ENCODE measurements at places on chromosomes 7 and 10.

DNA sequence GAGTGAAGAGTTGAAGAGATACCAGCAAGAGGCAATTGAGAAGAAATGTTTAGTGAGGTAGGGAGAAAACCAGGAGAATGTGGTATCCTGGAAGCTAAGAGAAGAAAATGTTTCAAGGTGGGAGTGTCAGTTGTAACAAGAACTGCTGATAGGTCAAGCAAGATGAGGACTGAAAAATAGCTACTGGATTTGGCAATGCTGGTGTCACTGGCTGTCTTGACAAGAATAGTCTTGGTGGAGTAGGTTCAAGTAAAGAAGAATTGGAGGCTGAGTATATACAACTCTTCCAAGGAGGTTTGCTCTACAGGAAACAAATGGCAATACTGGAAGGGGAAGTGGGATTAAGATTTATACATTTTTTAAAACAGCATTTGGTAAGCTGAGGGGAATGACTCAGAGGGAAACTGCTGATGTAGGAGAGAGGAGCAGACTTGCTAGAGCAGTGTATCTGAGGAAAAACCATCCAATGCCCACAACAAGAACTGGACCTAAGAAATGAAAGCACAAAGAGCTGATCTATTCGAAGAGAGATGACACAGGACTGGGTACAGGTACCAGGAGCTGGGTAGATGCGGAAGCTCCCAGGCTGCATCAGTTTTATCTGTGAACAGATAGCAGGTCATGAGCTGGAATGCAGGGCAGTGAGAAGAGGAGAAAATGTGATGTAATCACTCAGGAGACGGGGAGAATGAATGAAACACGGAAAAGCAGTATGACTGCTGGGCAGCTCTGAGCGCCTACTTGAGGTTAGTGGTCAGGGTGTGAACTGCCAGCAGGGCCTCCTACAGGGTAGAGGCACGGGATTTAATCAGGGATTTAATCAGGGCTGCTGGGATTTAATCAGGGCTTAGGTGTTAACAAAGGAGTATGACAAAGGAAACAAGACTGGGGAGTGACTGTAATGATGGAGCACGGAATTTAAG, 34.5 kb downstream of the FAM25A start:
- no peak for DNase-seq

GRCh38 chr10:60352105-60352504, 37.6 kb downstream of the ANK3 start:
- no peak for DNase-seq

GRCh38 chr7:95454438-95455045, 19.7 kb upstream of the PON2 start:
- no peak for DNase-seq

- DNase-seq = no peak
Observed at GRCh38 chr7:103941976-103942375, 47.5 kb downstream of the RELN start.

- DNase-seq = no peak
Observed at GRCh38 chr7:67661-68395, 124.5 kb upstream of the FAM20C start.

- no peak for DNase-seq
Observed at GRCh38 chr10:116522803-116523381, 22.8 kb upstream of the PNLIP start.

DNA sequence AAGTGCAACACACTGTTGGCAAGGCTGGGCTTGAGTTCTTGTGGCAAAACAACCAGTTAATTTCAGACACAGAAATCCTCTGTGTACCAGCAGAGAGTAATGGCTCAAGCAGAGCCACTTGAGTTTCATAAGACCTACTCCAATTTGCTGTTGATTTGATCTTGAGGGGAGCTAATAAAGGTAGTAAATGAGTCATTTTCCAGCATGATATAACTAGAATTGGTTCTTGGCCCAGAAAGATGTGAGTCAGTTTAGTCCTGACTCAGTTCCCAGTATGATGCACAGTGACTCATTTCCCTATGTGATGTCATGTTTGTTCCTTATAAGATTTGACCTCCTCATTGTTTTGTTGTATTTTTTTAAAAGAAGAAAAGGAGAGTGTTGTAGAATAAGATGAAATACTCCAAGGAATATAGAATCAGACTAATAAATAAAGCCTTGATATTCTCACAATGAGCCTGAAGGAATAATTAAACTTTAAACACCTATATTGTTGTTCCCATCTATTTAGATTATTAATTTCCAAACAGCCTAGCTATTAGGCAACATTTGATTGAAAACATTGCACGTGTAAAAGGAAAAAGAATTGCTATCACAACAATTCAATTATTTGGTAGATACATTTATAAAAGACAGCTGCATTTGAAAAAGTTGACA, 186.2 kb downstream of the REEP3 start:
- no peak for DNase-seq

GRCh38 chr10:115125505-115125904, 32.3 kb downstream of the ATRNL1 start:
- DNase-seq = no peak

GRCh38 chr7:5596046-5596895, 172.6 kb upstream of the TNRC18 start:
- DNase-seq = peak; percentile 24

GRCh38 chr10:311901-312665, 176.8 kb downstream of the ZMYND11 start:
- DNase-seq = no peak

DNA sequence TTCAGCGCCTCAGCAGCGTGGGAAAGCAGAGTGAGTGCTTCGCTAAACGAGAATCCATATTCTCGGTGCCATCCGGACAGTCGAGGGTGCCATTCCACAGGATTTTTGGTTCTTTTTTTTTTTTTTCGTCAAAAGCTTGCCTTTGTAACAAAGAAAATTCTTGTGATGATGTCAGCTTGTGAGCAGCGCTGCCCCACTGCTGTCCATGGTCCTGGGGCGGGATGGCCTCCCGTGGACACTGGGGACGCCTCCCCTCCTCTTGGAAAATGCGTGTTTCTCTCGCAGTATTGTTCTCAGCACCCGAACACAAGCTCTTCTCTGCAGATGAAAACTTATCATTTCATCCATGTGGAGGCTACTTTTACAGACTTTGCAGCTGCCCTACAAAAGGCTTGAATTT, 477.4 kb downstream of the TCERG1L start:
- no peak for DNase-seq

- no peak for DNase-seq
Observed at GRCh38 chr10:133191651-133192050, 31.6 kb downstream of the KNDC1 start.

DNA sequence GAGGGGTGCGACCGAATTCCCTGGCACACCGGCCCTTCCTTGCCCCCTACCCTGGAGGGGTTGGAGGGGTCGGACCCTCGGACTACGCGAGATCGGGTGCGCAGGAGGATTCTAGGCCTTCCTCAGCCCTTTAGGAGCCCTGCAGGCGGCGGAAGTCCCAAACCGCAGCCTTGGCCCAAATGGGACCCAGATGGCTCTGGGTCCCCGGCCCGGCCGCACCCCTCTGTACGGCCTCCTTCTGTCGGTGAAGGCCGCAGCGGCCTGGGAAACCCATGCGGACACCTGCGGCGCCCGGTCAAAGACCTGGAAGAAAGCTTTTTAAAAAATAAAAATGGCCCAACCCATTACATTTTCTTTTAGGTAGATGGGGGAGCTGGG, 2.4 kb upstream of the VAX1 start:
- no peak for DNase-seq

DNA sequence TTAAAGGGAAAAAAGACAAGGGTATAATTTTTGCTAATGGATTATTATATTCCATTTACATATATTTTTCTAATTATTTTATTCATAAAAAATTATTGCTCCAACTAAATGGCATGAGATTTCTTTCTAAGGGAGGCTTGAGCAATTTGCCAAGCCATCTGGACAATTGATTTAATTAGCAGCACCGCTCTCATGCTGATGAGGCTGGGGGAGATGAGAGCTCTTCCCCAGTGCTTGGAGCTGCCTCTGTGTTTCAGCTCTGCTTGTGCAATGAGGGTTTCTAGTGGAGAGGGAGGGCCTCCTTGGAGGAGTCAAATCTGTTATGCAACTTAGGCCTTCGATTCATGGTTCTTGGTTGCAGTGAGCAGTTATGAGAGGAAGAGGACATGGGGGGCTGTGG, 574.3 kb downstream of the TCERG1L start:
- DNase-seq = no peak

DNA sequence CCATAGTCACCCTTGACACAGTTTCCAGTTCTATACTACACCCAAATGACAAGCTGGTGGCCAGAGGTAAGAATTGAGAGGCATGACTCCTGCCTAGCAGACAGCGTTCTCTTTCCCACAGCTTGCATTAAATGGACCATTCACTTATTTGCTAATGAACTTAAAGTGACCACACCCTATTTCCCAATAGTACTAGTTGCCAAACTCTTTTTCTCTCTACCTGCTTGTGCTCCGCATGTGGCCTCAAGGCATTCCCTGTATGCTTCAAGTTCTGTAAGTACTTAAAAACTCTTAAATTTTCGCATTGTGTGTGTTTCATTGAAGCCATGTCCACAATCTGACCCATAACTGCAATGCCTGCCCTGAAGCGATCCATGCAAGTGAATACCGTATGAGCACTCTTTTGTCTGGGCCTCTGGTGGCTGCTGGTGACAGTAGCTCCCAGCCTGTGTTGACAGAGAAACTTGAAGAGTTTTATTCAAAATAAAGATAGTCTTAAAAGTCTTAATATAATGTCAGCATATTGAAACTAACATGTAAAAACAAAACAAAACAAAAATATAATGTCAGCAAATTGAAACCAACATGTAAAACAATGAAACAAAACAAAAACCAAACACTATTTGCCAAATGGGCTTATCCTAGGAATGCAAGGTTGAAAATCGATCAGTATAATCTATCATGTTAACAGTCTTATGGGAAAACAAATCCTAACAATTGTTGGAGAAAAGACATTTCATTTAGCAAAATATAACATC, 73.6 kb downstream of the CCSER2 start:
- no peak for DNase-seq

DNA sequence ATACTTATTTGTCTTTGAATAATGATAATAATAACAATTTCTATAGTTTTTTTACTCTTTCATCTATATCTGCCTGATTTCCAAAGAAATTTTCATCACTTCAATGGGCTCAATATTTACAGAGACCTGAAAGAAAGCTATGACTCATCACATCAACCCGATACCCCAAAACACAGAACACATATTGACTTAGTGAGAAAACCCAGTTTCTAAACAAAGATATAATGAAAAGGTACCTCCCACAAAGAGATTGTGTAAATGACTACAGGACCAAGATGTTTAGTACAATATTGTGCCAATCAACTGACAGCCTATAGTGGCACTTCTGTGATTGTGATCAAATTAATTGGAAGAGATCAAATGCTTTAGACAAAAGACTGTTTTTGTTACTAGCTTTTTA, 133.9 kb downstream of the PCDH15 start:
- DNase-seq = no peak

GRCh38 chr10:51875610-51876009, 176.2 kb upstream of the CSTF2T start:
- no peak for DNase-seq

- no peak for DNase-seq
Observed at GRCh38 chr7:133290041-133290440, 37.2 kb downstream of the EXOC4 start.

GRCh38 chr7:1590476-1590875, 20.6 kb upstream of the PSMG3 start:
- DNase-seq = no peak

GRCh38 chr10:35546824-35547225, 58.3 kb upstream of the GJD4 start:
- no peak for DNase-seq

- DNase-seq = no peak
Observed at GRCh38 chr7:152144557-152145245, 119.2 kb downstream of the GALNT11 start.

DNA sequence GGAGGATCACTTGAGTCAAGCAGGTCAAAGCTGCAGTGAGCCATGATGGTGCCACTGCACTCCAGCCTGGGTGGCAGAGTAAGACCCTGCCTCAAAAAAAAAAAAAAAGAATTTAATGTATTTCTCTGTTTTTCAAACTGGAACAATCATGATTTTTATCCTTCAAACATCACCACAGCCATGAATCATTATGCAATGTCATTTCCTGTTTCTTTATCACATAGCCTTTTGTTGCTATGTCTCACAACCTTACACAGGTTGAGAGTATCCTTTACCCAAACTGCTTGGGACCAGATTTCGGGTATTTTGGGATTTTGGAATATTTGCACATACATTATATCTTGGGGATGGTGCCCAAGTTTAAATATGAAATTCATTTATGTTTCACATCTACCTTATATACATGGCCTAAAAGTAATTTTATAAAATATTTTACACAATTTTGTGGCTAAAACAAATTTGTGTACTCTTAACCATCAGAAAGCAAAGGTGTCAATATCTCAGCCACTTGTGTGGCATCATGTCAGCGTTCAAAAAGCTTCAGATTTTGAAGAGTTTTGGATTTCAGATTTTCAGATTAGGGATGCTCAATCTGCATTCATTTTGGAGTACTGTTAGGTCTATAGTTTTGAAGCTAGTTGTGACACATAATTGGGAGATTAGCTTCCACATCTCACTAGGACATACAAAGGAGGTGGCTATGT, 8.2 kb downstream of the NT5C3A start:
- DNase-seq = no peak

DNA sequence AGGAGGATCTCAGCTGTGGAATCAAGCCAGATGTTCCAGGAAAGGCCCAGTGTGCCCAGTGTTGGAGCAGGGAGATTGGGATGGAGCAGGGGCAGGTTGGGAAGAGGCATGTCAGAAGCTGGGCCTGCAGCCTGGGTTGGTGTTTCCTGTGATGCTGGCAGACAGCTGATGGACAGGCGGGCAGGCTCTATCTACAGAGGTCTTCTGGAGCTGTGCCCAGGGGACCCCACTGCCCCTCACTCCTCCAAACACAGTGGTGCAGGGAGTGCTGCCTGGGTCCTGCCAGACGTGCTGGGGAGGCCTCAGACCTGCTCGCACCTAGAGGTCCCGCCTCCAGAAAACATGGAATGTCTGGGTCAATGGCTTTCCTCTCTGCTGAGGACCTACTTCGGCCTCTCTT, 182.9 kb upstream of the TCERG1L start:
- no peak for DNase-seq

DNA sequence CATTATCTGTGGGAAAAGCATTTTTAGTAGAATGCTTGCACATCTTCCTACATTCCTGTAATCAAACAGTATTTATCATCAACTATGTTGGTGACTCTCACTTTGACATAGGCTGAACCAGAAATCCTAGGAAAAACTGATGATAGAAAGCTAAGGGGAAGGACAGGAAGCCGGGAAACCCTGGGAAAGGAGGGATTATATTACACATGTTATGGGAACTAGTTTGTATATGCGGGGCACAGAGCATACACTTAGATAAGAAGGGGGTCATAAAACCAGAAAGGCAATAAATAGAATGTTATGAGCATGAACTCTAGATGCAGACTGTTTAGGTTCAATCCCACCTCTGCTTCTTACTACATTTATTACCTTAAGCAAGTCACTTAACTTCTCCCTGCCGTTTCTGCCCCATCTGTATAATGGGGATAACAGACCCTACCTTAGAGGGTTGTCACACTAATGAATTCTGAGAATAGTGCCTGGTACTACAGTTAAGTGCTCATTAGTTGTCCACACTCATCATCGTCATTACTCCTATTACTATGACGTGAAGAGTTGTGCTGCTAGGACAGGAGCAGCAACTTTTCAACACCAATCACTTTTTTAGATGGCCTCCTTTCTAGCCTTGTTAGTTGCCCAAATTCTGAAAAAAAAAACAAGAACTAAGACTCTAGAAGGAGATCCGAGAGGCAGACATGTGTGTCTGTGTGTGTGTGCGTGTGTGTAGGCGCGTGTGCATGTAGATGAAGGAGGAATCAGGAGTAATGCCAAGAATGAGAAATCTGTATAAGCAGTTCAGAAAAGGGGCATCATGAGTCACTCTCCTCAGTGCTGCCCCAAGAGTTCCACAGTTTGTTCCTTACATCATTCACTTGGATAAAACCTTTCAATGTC, 52.2 kb downstream of the KMT2C start:
- DNase-seq = no peak

Measured in T follicular helper cell (primary cell).